Aorta (tissue), 5 donors: ENCODE measurements at places on chromosomes 1 and 21. TPM values are rescaled to one million over a fixed set of nuclear protein-coding genes. Genes with fewer than 3 reads are reported as not detected.

DNA sequence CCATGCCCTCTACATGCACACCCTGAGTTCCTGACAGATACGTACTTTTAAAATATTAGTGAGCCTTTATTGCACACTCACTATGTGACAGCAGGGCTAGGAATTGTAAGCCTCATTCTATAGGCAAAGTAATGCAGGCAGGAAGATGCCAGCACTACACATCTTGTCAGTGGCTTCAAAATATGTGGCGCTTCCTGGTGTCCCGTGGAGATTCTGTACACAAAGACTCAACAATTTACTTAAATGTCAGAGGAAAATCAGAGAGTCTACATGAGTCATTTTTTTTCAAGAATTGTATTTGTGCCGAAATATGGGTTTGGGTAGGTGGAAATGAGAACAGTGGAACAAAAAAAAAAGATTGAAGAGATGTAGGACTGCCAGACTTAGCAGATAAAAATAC lies 27.6 kb downstream of the RNASEL start:
- no peaks in the 10 kb centered on the region for H3K36me3 ChIP-seq
- peaks cover 2% of the 10 kb centered on the region for H3K27me3 ChIP-seq
- no peak overlapping the region for H3K4me3 ChIP-seq
- DNase-seq: no peak
- H3K4me1 ChIP-seq: no peaks in the 10 kb centered on the region
- H3K27ac ChIP-seq: no peak overlapping the region

DNA sequence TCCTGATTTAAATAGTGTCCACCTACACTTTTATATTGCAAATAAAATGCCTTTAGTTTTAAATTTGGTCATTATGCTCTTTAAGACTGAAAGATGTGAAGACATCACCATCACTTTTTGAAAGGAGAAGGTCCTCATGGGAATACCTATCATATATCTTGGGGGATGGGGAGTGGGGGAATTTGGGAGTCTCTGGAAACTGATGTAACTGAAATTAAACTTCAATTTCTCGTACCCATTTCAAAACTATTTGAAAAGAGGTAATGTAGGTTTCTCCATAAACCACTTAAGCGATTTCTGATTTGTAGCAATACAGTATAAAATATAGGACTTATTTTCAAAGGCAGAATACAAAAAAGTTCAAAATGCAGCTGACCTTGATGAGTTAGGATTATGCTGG lies 924 bp downstream of the EXTL2 start:
- H3K36me3 ChIP-seq: no peaks in the 10 kb centered on the region
- H3K27me3 ChIP-seq: no peaks in the 10 kb centered on the region
- DNase-seq: no peak
- no peak overlapping the region for H3K4me3 ChIP-seq
- no peaks in the 10 kb centered on the region for H3K4me1 ChIP-seq
- no peak overlapping the region for H3K27ac ChIP-seq

SMPDL3B gene
- 0.49 TPM for total RNA-seq

- DNase-seq: no peak
- H3K27me3 ChIP-seq: no peaks in the 10 kb centered on the region
- H3K36me3 ChIP-seq: no peaks in the 10 kb centered on the region
- no peak overlapping the region for H3K27ac ChIP-seq
- peaks cover 1% of the 10 kb centered on the region for H3K4me1 ChIP-seq
Measured at GRCh38 chr21:41269535-41269934, 47.1 kb upstream of the FAM3B start.

LDLRAP1 gene
- total RNA-seq: 25.6 TPM

- no peaks in the 10 kb centered on the region for H3K36me3 ChIP-seq
- H3K4me1 ChIP-seq: no peaks in the 10 kb centered on the region
- no peak for DNase-seq
- no peak overlapping the region for H3K4me3 ChIP-seq
- H3K27me3 ChIP-seq: no peaks in the 10 kb centered on the region
Measured at GRCh38 chr1:231016966-231017365, 23.1 kb downstream of the FAM89A start.

GRCh38 chr1:211599250-211599649 lies 20.3 kb upstream of the SLC30A1 start:
- DNase-seq: no peak
- no peak overlapping the region for H3K27ac ChIP-seq

ATF3 gene
- total RNA-seq: 28.1 TPM

GRCh38 chr1:201320168-201320788 lies 37.0 kb downstream of the PKP1 start:
- no peaks in the 10 kb centered on the region for H3K4me1 ChIP-seq
- no peaks in the 10 kb centered on the region for H3K36me3 ChIP-seq
- peak; percentile 14 for DNase-seq
- no peak overlapping the region for H3K27ac ChIP-seq
- H3K27me3 ChIP-seq: no peaks in the 10 kb centered on the region
- H3K4me3 ChIP-seq: no peak overlapping the region

DNA sequence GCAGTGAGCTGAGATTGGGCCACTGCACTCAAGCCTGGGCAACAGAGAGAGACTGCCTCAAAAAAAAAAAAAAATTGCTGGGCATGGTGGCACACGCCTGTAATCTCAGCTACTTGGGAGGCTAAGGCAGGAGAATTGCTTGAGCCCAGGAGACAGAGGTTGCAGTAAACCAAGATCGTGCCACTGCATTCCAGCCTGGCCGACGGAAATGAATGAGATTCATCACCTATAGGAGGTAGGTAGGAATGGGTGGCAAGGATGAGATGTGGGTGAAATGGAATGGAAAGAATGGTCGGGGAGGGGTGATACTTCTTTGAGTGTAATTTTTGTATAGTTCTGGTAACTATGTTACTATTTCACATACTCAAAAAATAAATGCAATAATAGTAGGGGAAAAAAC lies 15.4 kb downstream of the CTXND2 start:
- H3K36me3 ChIP-seq: no peaks in the 10 kb centered on the region
- H3K27me3 ChIP-seq: no peaks in the 10 kb centered on the region
- no peaks in the 10 kb centered on the region for H3K4me1 ChIP-seq
- no peak overlapping the region for H3K4me3 ChIP-seq

RGS16 gene
- total RNA-seq: 20.9 TPM

- no peaks in the 10 kb centered on the region for H3K4me1 ChIP-seq
- H3K27ac ChIP-seq: no peak overlapping the region
- no peaks in the 10 kb centered on the region for H3K27me3 ChIP-seq
- DNase-seq: no peak
Measured at GRCh38 chr1:152398812-152399698, 15.0 kb downstream of the CRNN start.
